ENCODE measurements at places on chromosomes 1 and 21. TPM values are rescaled to one million over a fixed set of nuclear protein-coding genes. Genes with fewer than 3 reads are reported as not detected.

SLFNL1 gene
- 0.12 TPM for total RNA-seq

TMEM50A gene
- 130 TPM for total RNA-seq

IFI44L gene
- total RNA-seq, result 158 TPM

GRCh38 chr1:34844252-34844634, 15.3 kb downstream of the SMIM12 start:
- no peak for DNase-seq

GRCh38 chr1:7745783-7746182, 25.3 kb upstream of the VAMP3 start:
- no peak for DNase-seq

DNA sequence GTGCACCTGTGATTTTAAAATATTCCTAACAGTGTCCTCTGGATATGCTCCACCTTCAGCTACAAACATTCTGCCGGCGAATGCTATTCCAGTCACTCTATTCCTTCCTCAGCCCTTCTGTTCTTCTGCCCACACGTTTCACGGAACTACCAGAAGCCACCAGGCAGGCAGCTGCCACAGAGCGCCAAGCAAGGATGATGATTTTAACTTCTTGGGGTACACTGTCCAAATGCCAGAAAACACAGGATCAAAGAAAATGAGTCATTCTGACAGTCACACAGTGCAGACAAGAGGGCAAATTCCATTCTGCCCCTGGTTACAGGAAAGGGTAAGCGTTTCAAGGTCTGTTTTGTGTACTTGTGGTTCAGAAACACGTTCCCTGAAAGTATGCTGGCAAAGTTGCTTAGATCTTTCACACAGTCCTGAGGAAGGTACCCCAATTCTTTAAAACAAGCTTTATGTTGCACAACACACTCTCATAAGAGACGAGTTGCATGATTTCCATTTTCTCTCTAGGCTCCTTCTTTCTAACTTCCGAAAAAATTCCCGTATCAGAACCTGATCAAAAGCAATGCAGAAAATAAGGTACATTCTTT, 508.3 kb upstream of the PKN2 start:
- DNase-seq, result no peak

- DNase-seq, result no peak
Observed at GRCh38 chr1:209710847-209711246, 6.2 kb downstream of the HSD11B1 start.

- DNase-seq, result no peak
Observed at GRCh38 chr1:207935166-207935583, 24.2 kb upstream of the CD34 start.

GRCh38 chr1:96865731-96866685, 144.4 kb downstream of the PTBP2 start:
- no peak for DNase-seq

Data from activated CD8-positive, alpha-beta memory T cell treated with anti-CD3 and anti-CD28 coated beads, Interleukin-2, amount 10 ng/mL, durations not matched to agents 7 days and 5 days (primary cell).